Type B pancreatic cell (in vitro differentiated cells): ENCODE measurements at places on chromosomes 13 and 19. TPM values are rescaled to one million over a fixed set of nuclear protein-coding genes. Genes with fewer than 3 reads are reported as not detected.

DNA sequence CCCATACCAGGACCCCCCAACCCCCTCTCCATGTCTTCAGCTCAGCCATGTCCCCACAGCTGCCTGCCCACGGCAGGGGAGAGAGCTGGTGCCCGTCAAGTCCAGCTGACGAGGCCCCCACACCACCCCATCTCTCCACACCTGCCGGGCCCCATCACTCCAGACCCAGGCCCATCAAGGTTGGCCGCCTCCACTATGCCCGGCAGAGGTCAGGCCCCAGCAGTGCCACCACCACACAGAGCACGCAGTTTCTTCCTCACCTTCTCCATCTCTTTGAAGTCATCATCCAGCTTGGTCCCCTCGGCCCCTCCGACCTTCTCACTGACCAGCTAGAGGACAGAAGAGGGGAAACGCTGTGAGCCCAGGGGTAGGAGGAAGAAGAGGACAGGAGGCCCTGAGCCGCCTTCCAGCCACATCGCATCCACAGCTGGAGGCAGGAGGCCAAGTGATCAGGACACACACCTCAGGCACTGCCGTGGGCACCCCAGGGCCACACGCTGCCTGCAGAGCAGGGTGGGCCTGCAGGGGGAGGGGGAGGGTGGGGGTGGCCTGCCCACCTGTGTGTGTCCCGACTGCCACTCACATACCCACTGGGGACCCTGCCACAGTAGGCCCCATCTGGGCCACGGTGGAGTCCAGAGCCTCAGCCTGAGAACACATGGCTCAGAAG is 23.4 kb downstream of the MPND start:
- H3K36me3 ChIP-seq = no peaks in the 10 kb centered on the region
- no peaks in the 10 kb centered on the region for H3K27me3 ChIP-seq
- H3K4me1 ChIP-seq = peaks cover 17% of the 10 kb centered on the region
- H3K27ac ChIP-seq = no peak overlapping the region
- no peak overlapping the region for H3K4me3 ChIP-seq

DNA sequence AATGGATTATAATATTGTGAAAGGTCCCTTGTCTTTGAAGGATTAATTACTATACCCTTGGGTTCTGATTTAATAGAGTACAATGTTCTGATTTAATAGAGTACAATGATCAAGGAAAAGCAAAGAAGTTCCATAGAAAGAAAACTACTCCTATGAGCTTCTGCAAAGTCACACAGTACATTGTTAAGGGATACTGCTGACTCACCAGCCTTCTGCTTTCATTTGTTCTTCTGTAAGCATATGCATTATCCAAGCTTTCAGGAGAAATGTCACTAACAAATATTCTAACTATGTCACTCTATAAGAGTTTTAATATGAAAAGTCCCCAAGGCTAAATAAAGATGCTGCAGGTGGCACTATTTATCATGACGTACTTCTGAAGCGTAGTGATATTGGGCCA is 396.7 kb downstream of the RFC3 start:
- H3K36me3 ChIP-seq = no peaks in the 10 kb centered on the region
- H3K4me3 ChIP-seq = no peak overlapping the region
- no peaks in the 10 kb centered on the region for H3K27me3 ChIP-seq
- no peaks in the 10 kb centered on the region for H3K4me1 ChIP-seq
- DNase-seq = no peak
- H3K27ac ChIP-seq = no peak overlapping the region

- no peak overlapping the region for H3K4me3 ChIP-seq
- no peak overlapping the region for H3K27ac ChIP-seq
- no peaks in the 10 kb centered on the region for H3K36me3 ChIP-seq
- H3K4me1 ChIP-seq = no peaks in the 10 kb centered on the region
Measured at GRCh38 chr19:50518091-50519005, 4.6 kb upstream of the ASPDH start.

- H3K4me1 ChIP-seq = peaks cover 20% of the 10 kb centered on the region
- H3K4me3 ChIP-seq = no peak overlapping the region
- H3K36me3 ChIP-seq = no peaks in the 10 kb centered on the region
- peak overlapping the region; percentile 40 for H3K27ac ChIP-seq
- H3K27me3 ChIP-seq = peaks cover 3% of the 10 kb centered on the region
Measured at GRCh38 chr13:97005625-97006262, 11.5 kb upstream of the OXGR1 start.

- no peaks in the 10 kb centered on the region for H3K4me1 ChIP-seq
- no peak for DNase-seq
- H3K27me3 ChIP-seq = no peaks in the 10 kb centered on the region
- no peak overlapping the region for H3K27ac ChIP-seq
- H3K36me3 ChIP-seq = no peaks in the 10 kb centered on the region
- H3K4me3 ChIP-seq = no peak overlapping the region
Measured at GRCh38 chr19:56015756-56016155, 29.2 kb downstream of the NLRP5 start.

- H3K36me3 ChIP-seq = no peaks in the 10 kb centered on the region
- no peak overlapping the region for H3K4me3 ChIP-seq
- H3K27me3 ChIP-seq = no peaks in the 10 kb centered on the region
- H3K27ac ChIP-seq = no peak overlapping the region
- peaks cover 14% of the 10 kb centered on the region for H3K4me1 ChIP-seq
Measured at GRCh38 chr13:59274958-59275727, 888.6 kb downstream of the DIAPH3 start.

DNA sequence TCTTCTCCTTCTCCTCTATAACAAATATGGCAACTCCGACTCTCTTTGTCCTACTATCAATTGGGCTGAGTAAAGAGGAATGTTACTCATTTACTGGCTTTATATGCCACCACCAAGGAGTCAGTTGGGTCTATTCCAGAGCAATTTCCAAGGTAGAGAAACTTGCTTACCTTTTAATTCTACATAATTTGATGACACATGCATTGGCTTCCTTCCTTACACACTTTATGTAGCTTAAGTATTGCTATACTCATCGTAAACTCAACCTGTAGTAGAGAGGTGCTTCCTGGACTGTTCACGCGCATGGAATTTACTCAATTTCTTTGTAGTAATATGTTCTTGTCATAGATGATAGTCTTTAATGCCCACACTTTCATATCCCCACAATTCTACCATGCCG is 160.7 kb downstream of the LMO7 start:
- no peak overlapping the region for H3K27ac ChIP-seq
- H3K4me1 ChIP-seq = peaks cover 12% of the 10 kb centered on the region
- H3K27me3 ChIP-seq = no peaks in the 10 kb centered on the region
- no peak overlapping the region for H3K4me3 ChIP-seq
- no peak for DNase-seq

GRCh38 chr19:14871619-14872230 is 14.2 kb downstream of the OR7A17 start:
- no peaks in the 10 kb centered on the region for H3K4me1 ChIP-seq
- no peaks in the 10 kb centered on the region for H3K27me3 ChIP-seq
- no peak overlapping the region for H3K4me3 ChIP-seq
- no peaks in the 10 kb centered on the region for H3K36me3 ChIP-seq
- DNase-seq = no peak

Gene MEIOSIN
- total RNA-seq = not detected in 2 replicates

Gene TUBA3C
- not detected in 2 replicates for total RNA-seq
